ENCODE measurements at places on chromosomes 6 and 20.

GRCh38 chr6:34196116-34196832 is 40.4 kb upstream of the HMGA1 start:
- DNase-seq = peak; percentile 90

DNA sequence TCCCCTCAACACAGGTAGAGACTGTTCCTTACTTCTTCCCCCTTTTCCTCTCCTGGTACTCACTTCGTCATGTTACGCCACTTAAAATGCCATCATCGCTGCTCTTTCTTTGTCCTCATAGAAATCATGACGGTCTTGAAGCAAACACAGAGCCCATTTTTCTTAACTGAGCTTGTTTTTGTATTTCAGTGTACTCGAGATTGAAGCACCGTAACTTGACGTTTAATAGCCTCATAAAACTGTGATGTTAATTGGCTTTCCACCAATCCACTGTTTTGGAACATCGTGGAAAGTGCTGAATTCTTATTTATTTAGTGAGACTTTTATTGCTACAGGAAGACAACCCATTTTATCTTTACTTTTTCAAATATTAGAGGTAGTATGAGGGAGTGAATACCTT is 38.7 kb downstream of the DUSP22 start:
- DNase-seq = no peak

DNA sequence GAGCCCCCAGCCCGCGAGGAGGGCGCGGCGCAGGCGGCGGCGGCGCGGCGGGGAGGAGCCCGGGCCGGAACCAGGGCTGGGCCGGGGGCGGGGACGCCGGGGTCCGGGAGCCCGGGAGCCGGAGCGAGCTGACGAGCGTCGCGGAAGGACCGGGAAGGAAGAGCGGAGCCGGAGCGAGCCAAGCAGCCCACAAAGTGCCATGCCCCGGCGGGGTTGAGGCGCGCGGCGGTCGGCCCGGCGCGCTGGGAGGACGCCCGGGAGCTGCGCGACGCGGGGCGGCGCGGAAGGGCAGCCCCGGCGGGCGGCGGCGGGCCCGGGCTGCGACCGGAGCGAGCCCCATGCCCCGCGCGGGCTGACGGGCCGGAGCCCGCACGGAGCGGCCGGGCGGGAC is 289 bp downstream of the FOXP4 start:
- no peak for DNase-seq

DNA sequence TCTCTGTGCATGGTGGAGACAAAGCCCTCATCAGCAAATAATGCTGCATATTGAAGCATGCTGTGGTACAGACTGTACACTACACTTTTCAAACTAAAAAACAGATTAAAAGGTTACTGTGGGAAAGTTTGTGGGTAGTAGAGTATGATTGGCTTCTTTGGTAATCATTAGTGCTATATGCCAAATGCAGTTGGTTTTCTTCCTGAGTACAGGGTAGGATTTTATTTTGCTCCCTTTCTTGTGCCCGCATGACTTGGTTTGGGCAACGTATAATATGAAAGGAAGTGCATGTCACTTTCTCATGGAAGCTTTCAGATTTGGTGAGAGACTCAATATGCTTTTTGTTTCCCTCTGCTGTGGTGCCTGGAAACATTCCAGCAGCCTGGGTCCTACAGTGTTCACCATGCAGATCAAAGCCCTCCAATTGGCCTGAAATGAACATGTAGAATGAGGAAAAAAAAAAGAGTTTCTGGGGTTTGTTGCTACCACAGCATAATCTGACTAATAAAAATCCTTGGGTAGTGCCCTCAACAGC is 270.7 kb upstream of the ADGRB3 start:
- DNase-seq = no peak

- no peak for DNase-seq
These were observed 39.4 kb upstream of the TGM6 start for GRCh38 chr20:2341336-2341735.

DNA sequence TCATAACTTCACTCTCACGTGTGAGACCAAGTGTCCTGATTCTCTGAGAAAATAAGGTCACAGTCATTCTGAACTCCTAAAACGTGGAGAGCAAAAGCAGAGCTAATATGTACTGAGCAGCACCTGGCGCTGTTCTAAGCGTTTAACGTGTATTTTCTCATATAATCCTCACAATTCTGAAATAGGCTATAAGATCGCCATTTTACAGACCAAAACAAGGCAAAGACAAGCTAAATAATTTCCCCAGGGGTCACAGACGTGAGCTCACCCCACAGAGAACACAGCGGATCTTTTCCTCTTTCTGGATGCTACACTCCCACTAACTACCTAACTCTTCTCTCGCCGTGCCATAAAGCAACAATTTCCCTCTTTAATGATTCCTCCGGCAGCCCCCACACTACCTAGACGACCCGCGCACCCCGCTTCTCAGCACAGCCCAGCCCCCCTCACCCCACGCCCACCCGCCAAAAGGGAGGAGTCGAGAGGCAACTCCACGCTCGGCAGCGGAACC is 636 bp downstream of the SUPT3H start:
- DNase-seq = no peak

GRCh38 chr6:106214531-106214930 is 111.0 kb downstream of the ATG5 start:
- no peak for DNase-seq

DNA sequence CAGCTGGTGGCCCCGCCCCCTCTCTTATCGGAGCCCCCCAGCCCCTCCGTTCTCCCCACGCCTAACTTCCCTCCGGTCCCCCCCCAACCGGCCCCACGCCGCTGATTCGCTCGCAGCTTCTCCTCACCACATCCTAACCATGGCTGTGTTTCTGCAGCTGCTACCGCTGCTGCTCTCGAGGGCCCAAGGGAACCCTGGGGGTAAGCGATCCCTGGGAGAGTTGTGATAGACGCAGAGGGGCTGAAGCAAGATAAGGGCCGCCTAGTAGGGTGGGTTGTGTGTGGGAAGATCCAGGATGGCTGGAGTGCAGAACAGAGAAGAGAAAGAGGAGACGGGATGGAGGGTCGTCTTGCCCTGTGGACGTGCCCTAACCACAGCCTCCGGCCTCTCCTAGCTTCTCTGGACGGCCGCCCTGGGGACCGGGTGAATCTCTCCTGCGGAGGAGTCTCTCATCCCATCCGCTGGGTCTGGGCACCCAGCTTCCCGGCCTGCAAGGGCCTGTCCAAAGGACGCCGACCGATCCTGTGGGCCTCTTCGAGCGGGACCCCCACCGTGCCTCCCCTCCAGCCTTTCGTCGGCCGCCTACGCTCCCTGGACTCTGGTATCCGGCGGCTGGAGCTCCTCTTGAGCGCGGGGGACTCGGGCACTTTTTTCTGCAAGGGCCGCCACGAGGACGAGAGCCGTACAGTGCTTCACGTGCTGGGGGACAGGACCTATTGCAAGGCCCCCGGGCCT is at the start of gene MPIG6B:
Gene MPIG6B (plus strand): TSS at position 129 of the 735 bp plus-strand sequence. CDS start 11 bp downstream, at position 140.
- no peak for DNase-seq

GRCh38 chr6:132785936-132786335 is 12.5 kb downstream of the SLC18B1 start:
- DNase-seq = no peak

- DNase-seq = no peak
These were observed 1054.3 kb downstream of the EPHA7 start for GRCh38 chr6:92364948-92365541.

GRCh38 chr6:100269189-100269588 is 195.5 kb downstream of the SIM1 start:
- DNase-seq = no peak

- no peak for DNase-seq
These were observed 120.2 kb downstream of the SLC35B3 start for GRCh38 chr6:8315154-8315553.

DNA sequence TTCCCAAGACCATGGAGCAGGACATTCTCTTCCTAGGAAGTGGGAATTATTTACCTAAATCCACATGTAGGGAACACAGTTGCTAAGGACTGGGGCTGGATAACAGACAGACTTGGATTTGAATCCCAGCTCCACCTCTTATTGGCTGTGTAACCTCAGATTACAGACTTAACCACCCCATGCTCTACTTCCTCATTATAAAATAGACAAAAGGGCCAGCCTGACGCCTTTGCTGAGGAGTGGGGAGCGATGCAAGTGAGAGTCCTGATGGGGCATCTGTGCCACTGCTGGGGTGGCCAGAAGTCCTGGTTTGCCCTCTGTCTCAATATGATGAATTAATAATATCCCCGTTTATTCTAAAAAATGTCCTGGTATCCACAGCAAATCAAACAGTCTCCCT is 46.8 kb downstream of the SPATA2 start:
- no peak for DNase-seq

GRCh38 chr6:117215353-117216090 is 49.8 kb upstream of the VGLL2 start:
- DNase-seq = no peak

- DNase-seq = no peak
These were observed 13.0 kb downstream of the MYO6 start for GRCh38 chr6:75762063-75762462.

DNA sequence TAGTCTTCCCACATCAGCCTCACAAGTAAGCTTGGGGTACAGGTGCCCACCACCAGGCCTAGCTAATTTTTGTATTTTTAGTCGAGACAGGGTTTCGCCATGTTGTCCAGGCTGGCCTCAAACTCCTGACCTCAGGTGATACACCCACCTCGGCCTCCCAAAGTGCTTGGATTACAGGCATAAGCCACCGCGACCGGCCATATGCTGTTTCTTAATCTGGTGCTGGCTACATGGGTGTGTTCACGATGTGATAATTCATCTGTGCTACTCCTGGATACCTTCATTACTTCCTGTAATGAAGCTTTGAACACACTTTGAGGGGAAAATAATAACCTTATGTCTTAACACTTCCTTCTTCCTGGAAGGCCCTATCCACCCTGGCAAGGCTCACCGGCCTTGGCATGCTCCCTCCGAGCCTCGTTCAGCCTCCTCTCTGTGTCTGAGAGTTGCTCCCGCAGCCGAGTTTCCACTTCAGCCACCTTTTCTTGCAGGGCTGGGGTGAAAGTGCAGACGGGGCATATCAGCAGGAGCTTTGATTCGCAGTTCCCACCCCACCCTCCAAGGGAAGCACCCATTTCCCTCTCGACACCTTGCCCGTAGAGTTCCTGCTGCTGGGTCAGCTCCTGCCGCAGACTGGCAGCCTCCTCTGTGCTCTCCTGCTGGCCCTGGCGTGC is 5.6 kb upstream of the PSORS1C2 start:
- no peak for DNase-seq

DNA sequence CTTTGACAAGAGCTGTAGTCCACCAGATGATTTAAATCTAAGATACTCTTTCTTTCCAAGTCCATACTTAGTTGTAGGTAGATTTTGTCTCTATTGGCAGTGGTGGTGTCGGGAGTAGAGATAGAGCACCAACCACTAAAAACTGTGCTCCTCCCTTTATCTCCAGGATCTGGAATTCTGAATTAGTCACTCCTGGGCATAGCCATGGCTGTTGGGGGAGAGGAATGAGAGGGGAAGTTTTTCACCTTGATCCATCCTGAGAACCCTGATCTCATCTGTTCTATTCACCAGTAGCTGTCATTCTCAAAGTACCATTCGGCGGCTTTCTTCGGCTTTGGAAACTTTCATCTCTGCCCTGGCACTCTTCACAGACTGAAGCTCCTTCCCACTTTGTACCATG is 35.6 kb upstream of the NKX2-4 start:
- no peak for DNase-seq

- no peak for DNase-seq
These were observed 99.2 kb downstream of the NOL4L start for GRCh38 chr20:32485770-32486478.

DNA sequence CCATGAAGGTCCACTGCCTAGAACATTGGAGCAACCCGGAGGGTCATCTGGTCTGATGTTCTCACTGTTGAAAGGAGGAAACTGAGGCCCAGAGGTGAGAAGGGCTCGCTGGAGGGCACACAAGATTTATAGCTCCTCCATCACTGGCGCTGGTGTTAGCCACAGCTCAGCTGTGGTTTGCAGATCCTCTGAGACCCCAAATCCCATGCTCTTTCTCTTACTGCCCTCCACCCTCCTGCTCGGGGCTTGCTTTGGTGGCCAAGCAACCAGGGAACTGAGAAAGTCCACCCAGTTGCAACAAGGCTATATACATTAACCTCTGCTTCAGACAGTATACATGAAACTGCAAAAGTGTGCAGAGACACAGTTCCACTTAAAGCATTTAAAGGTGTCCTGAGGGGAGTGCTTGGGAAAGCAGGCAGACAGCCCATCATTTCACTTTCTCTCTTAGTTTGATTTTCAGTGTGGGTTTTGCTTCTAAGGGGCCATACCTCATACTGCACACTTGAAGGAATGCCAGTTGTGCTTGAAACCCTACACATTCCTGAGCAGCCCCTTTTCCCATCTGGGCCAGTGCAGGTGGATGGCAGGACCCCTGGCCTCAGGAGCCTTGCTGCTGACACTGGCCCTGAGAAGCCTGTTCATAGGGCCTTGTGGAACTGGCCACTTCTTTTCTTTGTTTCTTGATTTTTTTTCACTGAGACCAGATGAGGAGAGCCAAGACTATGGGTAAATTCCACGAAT is 347.6 kb downstream of the CDC5L start:
- DNase-seq = no peak

DNA sequence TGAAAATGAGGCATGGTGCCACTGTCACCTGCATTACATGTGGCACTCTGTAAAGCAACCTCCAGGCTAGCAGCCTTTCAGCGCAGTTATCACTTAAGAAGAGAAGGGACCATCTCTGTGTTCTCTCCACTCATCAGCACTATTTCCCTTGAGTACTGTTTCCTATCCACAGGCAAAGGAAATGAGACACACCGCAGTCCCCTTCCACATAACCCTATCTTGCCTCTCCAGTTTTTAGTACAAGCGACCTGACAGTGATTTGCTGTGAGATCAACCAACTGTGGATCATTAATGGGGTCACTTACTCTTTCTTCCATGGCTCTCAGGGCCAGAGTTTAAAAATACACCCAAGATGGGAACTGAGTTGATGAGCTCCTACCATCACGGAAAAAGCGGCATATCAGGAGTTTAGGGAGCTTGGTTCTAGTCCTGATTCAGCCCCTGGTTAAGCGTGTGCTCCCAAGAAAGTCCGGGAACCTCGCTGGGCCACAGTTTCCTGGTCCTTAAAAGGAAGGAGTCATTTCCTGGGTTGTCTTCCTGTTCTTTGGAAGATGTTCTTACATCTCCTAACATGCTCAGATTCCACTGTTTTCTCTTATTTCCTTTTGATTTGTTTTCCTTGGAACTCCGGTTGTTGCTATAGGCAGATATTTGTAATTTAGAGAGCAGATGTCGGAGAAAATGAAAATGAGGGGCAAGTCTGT is 27.3 kb downstream of the PRDM1 start:
- DNase-seq = no peak

GRCh38 chr6:160263196-160263939 is 4.7 kb upstream of the SLC22A2 start:
- no peak for DNase-seq
